Left hindlimb (tissue), 1 donor: ENCODE measurements at places on chromosomes 7 and 10.
A peak's percentile ranks its signal among the peaks of the same experiment; 100 is the strongest.

- no peak for DNase-seq
Measured at GRCh38 chr7:37016064-37016878, 292.0 kb upstream of the AOAH start.

DNA sequence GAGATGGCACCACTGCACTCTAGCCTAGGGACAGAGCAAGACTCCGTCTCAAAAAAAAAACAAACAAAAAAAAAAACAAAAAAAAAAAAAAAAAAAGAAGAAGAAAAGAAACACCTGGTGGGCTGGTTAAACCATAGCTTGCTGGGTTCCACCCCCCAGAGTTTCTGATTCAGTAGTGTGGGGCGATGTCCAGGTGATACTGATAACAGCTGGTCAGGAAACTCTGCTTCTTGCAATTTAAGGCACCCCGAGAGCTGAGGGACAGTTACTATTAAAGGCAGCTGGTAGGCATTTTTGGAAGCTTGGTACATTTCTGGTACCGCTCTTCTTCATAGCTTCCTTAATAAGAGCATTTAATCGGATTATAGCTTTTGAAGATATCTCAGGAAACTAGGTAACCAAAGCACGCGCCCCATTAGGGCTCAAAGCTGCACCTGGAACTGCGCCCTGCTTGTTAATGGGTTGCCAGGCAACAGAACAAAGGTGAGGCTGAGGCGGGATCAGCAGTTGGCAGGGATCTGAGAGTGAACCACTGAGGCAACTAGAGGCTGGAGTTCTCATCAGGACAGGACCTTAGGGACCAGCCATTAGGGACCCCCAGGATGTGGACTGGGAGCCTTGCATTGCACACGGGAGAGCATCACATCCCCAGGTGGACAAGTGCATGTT lies 6.5 kb upstream of the SDK1 start:
- DNase-seq = no peak

- no peak for DNase-seq
Measured at GRCh38 chr10:121753726-121754476, 155.7 kb upstream of the FGFR2 start.

- DNase-seq = no peak
Measured at GRCh38 chr10:53325066-53325465, 552.5 kb upstream of the MBL2 start.

DNA sequence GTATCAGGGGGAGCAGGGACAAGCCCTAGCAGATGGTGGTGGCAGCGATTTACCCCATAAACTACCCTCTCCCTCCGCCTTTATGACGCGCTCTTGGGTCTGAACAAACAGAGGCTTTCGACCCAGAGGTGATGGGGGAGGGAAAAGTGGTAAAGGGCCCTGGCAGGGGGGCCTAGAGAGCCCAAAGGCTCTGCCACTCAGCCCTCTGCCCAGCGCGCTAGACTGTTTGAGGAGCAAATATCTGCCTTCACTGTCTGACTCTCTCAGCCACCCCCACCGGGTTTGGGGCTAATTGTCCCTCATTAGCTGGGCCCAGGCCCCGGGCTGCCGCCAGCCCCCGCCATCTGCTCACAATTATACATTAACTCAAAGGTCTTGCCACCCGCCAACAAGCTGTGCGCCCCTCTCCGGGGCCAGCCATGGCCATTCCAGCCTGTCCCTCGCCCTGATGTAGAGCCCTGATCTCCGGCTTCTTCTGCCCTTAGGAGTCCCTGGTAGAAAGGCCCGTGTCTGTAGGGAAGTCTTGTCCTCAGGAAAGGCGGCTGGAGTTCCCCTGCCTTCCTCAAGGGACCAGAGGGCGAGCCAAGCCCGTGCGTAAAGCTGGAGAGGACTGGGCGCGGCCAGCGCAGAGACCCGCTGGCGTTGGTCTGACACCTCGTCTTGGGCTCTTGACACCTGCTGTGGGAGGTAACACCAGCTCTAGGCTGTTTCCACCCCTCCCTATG lies 1.9 kb upstream of the PAX4 start:
- no peak for DNase-seq

- no peak for DNase-seq
Measured at GRCh38 chr10:6917125-6917524, 337.0 kb upstream of the PRKCQ start.

- peak; percentile 38 for DNase-seq
Measured at GRCh38 chr10:89129911-89130310, 77.2 kb downstream of the CH25H start.

- peak; percentile 50 for DNase-seq
Measured at GRCh38 chr10:24894309-24894708, 58.1 kb downstream of the PRTFDC1 start.

DNA sequence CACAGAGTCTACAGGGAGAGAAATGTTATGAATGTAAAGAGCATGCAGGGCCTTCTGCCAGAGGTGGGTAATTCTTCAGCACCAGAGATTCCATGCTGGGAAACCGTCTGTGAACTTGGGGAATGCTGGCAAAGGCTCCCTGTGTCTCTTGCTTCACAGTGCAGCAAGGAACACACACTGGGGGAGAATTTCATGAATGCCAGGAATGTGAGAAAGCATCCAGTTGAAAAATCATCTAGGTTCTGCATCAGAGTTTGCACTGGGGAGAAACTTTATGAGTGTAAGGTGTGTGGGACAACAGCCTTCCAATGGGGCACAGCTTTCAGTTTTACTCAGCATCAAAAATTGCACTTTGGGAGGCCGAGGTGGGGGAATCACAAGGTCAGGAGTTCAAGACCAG lies 224.3 kb upstream of the IGFBP3 start:
- DNase-seq = peak; percentile 50

DNA sequence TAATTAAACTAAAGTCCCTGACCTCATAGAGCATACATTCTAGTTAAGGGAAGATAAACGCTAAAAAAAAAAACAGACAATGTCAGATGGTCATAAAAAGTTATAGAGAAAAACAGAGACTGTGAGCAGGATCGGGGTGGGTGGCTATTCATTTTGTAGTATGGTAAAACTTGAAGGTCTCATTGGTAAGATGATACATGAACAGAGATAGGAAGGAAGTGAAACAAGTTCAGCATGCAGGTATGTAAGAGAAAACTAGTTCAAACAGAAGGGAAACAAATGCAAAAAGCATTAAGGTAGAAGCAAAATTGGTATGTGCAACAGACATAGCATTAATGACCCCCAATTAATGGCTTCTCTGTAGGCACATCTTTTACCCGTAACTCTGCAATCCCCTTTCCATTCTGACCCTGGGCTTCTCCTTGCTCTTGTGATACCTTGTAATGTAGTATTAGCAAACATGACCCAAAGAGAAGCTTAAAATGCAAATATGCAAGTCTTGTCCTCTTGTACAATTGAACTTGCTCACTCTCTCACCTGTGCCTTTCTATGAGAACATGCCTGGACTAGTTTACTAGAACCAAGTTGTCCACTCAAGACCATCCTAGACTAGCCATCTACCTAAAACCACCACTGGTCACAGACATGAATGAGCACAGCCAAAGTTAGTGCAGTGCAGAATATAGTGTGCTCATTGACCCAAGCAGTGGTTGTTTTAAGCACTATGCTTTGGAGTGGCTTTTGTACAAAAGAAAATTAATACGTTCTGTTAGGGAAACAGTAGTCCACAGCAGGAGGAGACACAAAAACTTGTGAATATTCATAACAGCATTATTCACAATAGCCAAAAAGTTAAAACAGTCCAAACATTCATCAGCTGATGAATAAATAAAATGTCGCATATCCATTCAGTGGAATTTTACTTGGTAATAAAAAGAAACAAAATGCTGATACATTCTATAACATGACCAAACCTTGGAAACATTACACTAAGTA lies 57.0 kb downstream of the BRAF start:
- DNase-seq = no peak

- DNase-seq = no peak
Measured at GRCh38 chr10:14727465-14727864, 47.2 kb downstream of the FAM107B start.

GRCh38 chr7:78673272-78673671 lies 780.2 kb downstream of the MAGI2 start:
- DNase-seq = no peak

GRCh38 chr10:61215246-61215645 lies 237.9 kb downstream of the TMEM26 start:
- DNase-seq = no peak

- DNase-seq = peak; percentile 58
Measured at GRCh38 chr10:71746344-71747037, 26.8 kb downstream of the VSIR start.

GRCh38 chr7:80142853-80143580 lies 8.4 kb downstream of the GNAI1 start:
- no peak for DNase-seq

GRCh38 chr10:128866551-128866950 lies 600.5 kb upstream of the MGMT start:
- DNase-seq = no peak

DNA sequence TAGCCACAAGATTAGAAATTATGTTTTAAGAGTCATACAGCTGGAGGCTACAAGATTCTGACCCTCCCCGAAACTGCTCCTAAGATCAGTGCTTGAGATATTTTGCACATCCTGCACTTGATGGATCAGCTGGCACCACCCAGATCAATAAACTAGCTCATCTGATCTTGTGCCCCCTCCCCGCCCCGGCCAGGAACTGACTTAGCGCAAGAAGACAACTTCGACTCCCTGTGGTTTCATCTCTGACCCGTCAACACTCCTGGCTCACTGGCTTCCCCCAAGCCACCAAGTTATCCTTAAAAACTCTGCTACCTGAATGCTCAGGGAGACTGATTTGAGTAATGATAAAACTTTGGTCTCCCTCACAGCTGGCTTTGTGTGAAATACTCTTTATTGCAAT lies 73.5 kb upstream of the NPSR1 start:
- DNase-seq = no peak

DNA sequence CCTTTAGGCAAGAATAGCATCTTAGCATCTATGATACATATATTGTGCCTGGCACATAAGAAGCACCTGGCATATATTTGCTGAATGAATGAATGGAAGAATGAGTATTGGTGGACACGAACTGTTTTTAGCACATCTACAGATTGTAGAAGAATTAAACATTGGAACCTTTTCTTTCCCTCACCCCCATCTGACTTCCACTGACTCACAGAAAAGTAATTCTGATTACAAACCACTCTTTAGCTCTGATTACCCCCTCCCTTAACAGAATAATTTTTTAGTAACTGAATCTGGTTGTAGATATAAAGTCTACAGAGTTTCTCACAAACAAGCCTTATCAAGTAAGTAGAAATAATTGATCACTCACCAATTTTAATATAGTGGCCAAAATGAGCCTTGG lies 31.9 kb downstream of the SLC26A4 start:
- no peak for DNase-seq

- DNase-seq = no peak
Measured at GRCh38 chr7:10079572-10079971, 894.1 kb upstream of the PHF14 start.

GRCh38 chr7:87328281-87328680 lies 17.2 kb upstream of the CROT start:
- no peak for DNase-seq

DNA sequence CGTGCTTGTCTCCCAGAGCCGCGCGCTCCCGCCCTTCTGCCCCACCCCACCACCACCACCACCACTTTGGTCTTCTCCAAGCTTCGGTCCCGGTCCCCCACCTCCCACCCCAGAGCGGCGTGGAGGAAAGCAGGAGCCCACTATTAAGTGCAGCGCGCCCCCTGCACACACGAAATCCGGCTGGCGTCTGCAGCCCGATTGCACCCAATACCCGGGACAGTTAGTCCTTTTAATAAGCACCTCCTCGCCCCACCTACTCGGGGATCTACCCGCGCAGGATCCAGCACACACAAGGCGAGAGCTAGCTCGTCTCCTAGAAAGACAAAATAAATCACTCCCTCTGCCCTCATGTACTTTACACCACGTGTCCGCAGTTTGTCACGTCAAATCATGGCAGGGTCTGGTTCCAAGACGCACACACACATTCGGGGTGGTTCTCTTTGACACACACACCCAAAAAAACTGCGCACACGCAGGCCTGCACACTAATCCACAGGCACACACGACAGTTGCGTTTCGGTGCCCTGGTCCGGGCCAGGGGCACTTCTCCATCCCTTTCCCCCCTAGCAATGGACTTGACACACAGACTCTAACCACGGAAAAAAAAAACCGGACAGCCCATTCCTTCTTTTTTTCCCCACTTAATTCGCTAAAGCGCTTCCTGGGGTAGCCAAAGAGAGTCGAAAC lies 1.6 kb downstream of the SFMBT2 start:
- peak; percentile 59 for DNase-seq

GRCh38 chr10:80146918-80147317 lies 14.4 kb downstream of the PLAC9 start:
- no peak for DNase-seq

DNA sequence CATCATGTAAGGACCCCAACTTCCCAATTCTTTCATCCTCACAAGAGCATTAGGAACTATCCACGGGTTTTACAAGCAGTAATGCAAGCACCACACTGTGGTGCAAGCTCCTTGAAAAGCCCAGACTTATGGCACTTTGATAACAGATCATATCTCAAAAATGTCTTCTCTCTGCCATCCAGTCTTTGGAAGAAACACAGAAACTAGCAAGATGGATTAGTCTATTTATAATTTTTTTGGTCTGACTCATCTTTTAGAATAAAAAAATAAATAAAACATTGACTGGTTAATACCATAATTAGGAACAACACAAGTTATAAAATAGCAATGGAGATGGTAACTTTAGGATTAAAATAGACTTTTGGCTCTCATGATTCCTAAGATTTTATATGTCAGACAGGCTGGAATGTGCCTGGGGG lies 49.0 kb upstream of the CALD1 start:
- DNase-seq = no peak

DNA sequence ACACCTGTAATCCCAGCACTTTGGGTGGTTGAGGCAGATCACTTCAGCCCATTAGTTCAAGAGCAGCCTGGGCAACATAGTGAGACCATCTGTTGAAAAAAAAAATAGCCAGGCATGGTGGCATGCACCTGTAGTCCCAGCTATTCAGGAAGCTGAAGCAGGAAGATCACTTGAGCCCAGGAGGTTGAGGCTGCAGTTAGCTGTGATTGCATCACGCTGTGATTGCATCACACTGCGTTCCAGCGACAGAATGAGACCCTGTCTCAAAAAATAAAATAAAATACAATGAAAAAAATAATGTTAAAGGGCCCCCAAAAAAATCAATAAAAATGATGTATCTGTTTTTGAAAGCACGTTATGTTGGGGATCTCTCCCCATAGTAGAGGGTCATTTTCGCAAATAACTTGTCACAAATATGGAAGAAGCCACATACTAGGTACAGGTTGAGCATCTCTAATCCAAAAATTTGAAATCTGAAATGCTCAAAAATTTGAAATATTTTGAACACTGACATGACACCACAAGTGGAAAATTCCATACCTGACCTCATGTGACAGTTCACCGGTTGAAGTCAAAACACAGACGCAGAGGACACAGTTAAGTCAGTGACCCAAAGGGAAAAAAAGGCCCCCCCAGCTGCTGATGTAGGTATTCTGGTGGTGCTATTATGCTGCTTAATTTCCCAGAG lies 9.5 kb downstream of the CISD1 start:
- no peak for DNase-seq

DNA sequence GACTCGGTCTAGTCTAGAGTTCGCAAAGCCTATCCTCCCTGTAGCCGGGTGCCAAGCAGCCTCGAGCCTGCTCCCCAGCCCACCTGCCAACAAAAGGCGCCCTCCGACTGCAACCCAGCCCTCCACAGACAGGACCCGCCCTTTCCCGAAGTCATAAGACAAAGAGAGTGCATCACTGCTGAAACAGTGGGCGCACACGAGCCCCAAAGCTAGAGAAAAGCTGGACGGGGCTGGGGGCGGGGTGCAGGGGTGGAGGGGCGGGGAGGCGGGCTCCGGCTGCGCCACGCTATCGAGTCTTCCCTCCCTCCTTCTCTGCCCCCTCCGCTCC lies 622 bp upstream of the COL1A2 start:
- DNase-seq = no peak
